ENCODE measurements at places on chromosomes 3 and 15.
A peak's percentile ranks its signal among the peaks of the same experiment; 100 is the strongest.

DNA sequence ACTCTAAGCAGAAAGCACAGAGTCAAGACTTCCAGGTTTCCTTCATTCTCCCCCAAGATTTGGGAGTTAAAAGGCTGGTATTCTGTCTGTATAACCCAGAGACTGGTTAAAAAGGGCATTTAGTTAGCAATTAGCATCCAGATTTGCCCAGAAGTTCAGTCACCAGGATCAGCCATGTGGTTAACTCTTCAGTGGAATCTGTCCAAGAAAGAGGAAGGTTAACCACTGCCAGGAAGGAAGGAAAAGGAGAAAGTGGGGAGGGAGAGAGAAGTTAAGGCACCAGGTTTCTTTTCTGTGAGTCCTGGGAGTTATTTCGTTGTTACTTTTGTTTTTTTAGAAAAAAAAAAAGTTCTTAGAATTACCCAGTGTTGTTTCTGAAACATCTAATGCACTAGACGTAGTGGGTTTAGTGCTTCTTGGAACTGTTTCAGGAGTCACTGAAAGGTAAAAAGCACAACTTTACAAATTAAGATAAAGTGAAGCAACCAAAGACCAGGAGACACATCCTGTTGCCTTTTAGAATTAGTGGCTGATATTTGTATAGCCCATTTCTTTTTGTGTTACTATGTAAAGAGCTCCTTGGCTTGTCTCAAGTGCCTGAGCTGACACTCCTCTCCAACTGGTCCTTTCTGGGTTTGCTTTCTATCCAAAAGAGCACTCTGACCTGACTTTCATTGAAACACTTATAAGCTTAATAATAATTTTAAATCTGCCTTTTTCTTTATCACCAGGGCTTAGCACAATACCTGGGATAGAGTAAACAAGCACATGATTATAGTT is 128.6 kb downstream of the ABI3BP start:
- no peak for DNase-seq

DNA sequence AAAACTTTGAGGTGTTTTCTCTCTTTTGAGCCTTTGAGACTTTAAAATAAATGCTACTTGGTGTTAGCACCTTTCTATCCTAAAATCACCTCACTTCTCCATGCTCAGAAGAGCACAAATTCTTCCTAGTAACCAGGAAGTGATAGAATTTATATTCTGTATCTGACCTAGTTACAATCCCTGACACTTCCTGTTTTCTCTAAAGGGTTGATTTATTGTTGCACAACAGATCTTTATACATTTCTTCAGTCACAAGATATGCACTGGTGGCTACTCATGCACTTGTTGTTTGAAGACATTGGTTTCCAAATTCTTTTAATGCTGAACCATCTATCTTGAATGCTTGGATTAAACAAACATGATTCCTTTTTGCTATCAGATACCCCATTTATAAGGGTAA is 47.2 kb upstream of the CNTN3 start:
- no peak for DNase-seq

DNA sequence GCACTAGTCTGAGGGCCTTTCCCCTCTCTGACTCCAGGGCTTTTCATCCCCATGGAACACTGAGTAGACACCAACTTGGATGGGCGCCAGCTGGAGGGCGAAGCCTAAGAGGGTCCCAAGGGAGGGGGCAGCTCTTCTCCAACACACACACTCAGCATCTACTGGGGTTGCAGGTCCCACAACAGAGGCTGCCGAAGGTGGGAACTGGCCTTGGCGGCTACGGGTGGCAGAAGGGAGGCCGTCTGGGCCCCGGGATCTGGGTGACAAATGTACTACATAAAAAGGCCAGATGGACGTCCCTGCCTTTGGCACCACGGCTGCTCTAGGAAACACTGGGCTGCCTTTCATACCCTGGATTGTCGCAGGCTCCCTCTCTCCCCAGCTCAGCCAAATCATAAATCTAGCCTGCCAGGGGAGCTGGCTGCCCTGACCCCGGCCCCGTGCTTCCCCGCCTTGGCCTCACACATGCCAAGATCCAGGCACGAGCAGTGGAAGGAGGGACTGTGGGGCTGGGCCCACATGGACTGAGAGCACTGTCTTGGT is 31.5 kb downstream of the SEMA5B start:
- no peak for DNase-seq

DNA sequence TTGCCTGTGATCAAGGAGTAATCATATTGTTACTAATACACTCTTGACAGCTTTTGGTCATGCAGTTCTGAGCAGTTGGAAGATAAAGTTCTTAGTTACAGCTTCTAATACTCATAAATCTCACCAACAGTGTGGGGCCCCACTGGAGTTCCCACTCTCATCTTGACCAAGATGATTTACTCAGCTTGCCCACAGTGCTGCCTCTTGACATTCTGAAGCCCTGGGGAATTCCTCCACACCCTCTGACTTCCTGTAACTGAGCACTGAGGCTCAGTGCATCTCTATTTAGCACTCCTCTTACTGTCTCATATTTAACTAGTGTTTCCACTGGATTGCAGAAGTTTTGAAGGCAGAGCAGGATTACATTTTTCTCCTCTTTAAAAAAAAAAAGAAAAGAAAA is 1.9 kb upstream of the ARL6IP5 start:
- DNase-seq: peak; percentile 85

- peak; percentile 73 for DNase-seq
These were observed 67.2 kb downstream of the ST6GAL1 start for GRCh38 chr3:186997473-186997939.

DNA sequence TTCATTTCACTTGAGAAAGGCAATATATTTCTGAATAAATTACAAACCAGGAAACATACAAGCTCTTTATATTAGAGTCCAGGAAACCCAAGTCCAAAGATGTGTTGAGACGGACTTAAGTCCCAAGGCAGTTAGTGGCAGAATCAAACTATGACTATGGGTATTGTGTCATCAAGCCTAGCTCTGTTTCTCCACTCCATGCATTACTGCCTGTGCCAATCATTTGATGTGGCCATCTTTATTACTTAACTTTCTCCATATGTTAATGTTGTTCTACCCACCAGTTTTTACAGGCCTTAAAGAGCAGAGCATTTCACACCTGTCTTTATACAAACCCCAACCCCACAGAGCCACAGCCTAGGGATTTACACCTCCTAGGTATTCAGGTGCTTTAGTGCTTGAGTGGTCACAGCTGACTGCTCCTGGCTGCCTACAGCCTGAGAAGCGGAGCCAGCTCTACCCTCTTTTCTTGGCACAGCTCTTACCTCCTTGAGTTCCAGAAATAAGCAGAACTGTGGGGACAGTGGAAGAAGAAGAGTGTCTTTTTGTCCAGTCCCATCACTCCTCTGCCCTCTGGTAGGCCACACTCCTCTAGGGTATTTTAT is 92.1 kb downstream of the DTWD1 start:
- DNase-seq: no peak

- DNase-seq: no peak
These were observed 133.2 kb downstream of the SLC25A26 start for GRCh38 chr3:66354001-66354400.

GRCh38 chr3:106629215-106629832 is 747.9 kb upstream of the CCDC54 start:
- DNase-seq: peak; percentile 19

DNA sequence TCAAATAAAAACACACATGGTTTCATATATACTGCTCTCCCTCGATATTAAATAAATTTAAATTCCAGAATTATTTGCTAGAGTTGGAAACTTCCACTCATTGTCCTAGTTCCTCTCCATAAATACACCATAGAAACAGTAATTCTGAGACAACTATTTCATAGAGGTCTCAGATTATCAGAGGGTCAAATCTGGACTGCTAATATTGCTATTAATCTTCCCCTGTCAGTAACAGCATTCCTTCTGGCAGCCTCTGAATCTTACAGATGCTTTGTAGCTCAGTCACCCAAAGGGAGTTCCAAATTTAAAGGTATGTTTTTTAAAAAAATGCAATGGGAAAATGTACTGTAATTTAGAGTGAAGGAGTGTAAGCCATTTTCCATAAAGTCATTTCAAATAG is 428.8 kb downstream of the PYDC2 start:
- DNase-seq: no peak

DNA sequence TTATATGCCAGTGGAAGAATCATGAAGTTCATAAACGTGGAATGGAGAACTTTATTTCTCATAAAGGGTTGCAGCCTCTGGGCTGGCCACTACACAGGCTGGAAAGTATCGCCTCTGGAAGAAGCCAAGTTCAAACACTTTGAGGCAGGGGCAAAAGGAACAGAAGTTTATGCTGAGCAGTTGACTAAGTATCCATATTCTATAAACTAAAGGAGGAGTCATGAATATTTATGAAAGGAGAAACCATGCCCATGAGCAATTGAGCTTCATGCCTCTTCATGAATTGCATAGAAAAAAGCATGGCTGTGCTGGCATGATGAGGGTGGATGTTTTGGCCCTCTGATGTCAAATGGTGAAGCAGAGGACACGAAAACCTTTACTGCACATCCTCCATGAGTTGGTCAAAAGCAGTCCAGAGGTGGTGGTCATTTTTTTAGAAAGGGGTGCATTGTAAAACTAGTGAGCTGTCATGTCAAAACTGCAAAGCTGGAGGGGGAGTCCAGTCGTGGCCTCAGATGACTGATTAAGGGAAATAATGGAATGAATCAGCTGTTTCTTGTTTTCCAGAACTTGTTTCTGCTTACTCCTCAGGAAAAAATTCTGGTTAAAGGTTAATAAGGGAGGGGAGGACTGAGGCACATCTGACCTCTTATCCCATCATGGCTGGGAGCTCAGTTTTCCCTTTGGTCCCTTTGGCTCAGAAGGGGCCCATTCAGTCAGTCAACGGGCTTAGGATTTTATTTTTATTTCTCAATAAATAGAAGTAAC is 276.7 kb downstream of the CHL1 start:
- DNase-seq: no peak

DNA sequence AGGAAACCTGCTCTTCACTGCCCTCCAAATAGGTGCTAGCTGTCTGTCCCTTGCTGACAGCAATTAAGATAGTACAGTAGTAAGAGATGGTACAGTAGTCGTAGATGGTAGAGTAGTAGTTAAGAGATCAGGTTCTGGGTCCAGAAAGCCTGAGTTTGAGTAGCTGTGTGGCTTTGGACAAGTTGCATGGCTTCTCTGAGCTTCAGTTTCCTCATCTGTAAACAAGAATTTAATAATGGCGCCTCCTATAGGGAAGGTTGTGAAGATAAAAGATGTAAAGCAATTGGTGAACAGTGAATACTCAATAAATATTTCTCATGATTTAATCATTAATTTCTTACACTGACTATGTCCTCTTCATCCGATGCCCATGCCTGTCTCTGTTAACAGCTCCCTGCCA is 86.9 kb upstream of the BCL6 start:
- DNase-seq: no peak

DNA sequence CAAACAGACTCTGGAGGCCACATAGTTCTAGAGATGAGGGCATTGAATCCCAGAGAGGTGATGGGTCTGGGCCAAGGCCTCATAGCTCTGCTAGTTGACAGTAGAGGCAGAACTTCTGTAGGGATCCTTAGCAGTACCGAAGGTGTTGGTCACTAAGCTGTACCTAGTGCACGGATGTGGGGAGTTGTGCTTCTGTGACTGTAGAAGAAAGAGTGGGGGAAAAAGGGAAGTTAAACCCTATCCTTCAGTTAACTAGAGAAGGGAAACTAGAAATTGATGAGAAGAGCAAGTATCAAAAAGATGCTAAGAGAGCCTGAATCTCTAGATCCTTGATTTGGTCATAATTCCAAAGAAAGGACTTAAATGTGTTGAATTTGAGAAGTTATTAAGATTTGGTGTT is 186.7 kb downstream of the NFKBIZ start:
- peak; percentile 19 for DNase-seq

DNA sequence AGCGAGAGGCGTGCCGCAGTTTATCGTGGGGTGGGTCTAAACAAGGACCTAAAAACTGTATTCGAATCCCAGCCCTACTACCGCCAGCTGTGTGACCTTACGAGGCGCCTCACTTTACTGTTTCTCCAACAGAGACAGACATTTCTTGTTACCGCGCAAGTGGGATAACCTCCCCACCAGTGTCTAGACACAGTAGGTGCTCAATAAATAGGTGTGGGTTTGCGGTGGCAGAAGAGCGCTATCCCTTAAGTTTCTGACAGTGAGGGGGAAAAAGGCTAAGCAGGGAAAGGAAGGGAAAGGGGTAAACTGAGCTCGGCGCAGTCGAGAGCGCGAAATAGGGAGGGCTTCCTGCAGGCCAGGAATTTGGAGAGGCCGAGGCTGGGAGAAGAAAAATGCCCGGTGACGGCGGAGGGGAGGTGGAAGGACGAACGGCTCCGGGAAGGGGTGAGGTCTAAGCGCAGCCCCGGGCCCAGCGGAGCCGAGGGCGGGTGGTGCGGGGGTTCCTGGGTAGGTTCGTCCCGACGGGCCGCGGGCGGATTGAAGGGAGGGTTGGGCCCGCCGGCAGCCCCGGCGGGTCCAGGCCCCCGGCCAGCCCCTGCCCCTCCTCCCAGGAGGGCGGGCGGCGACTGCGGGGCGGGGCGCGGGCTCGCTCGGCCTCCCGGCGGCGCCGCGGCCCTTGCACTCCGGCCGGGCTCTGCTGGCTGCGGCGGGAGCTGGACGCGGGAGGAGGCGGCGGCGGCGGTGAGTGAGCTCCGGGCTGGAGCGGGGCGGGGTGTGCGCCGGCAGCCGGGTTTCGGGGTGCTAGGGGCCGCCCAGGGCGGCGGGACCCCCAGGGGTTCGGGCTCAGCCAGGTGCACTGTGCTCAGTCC is at the start of gene CGNL1:
CGNL1 (plus strand) TSS at position 679 of the 869 bp plus-strand sequence. CDS start 61,495 bp downstream, outside the sequence.
- no peak for DNase-seq

GRCh38 chr15:61943992-61944391 is 116.3 kb downstream of the VPS13C start:
- no peak for DNase-seq

DNA sequence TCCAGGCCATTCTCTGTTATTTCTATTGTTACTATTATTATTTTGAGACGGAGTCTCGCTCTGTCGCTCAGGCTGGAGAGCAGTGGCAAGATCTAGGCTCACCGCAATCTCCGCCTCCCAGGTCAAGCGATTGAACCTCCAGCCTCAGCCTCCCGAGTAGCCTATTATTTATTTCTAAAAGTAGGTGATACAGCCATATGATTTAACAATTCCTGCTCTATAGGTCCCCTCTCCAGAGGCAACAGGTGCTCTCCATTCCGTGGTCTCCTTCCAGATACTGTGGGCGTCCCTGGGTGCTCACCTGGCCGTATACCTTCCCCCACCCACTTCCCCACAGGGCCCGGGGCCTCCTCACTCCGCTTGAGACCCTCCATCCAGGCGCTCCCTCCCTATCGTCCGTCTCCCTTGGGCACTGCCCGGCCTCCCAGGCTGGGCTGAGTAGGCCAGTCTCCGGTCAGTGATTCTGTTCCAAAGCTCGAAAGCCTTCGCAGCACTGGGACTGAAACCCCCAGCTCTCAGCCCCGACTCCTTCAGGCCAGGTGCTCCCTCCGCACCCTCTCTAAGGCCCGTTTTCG is 708 bp upstream of the PTPN23 start:
- no peak for DNase-seq

GRCh38 chr3:3560591-3561311 is 238.5 kb upstream of the LRRN1 start:
- no peak for DNase-seq

GRCh38 chr3:47455806-47456452 is 19.8 kb downstream of the SCAP start:
- DNase-seq: no peak

DNA sequence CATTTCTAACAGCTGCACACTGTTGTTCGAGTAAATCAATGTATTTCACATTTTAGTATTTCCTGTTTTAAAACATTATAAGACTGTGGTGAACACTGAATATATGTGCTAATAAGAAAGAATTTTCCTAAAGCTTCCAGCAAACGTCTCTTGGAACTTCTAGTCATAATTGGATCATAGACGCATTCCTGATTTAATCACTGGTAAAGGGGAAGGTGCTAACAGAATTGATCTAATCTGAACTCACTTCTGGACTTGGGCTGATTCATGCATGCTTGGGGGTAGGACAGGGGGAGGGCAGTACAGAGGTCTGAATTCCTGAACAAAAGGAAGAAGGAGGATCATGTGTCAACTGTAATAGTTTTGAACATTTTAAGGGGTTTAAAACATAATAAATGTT is 7.3 kb upstream of the LEKR1 start:
- no peak for DNase-seq

All from OCI-LY7 (cell line).